ENCODE measurements at places on chromosomes 4 and X.
A peak's percentile ranks its signal among the peaks of the same experiment; 100 is the strongest.

- no peak for DNase-seq
Measured at GRCh38 chr4:101651778-101652177, 138.8 kb upstream of the BANK1 start.

DNA sequence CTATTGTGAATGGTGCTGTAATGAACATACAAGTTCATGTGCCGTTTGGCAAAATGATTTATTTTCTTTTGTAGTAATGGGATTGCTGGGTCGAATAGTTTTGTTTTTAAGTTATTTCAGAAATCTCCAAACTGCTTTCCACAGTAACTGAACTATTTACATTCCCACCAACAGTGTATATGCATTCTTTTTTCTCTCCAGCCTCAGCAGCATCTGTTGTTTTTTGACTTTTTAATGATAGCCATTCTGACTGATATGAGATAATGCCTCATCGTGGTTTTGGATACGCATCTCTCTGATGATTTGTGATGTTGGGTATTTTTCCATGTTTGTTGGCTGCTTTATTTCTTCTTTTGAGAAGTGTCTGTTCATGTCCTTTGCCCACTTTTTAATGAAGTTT, 246.3 kb upstream of the ADGRL3 start:
- DNase-seq = no peak

- peak; percentile 52 for DNase-seq
Measured at GRCh38 chrX:16436348-16437188, 213.4 kb upstream of the S100G start.

GRCh38 chrX:56066016-56066415, 166.1 kb upstream of the KLF8 start:
- DNase-seq = no peak

DNA sequence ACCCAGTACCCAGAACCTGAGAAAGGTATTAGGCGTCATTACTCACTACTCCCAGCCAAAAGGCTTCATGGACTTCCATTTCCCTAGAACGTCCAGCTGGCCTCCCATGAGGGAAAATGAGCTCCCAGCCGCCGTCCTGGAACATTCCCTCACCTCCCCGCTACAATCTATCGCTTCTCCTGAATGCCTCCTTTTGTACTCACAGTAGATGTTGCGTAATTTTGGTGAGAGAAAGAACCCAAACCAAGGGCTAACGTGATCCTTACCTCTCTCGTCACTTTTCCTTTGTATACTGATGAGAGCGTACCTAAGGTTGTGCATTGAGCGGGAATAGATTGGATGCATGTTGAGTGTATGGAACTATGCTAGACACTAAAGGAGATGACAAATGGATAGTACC, 161.9 kb downstream of the TENM3 start:
- DNase-seq = no peak

DNA sequence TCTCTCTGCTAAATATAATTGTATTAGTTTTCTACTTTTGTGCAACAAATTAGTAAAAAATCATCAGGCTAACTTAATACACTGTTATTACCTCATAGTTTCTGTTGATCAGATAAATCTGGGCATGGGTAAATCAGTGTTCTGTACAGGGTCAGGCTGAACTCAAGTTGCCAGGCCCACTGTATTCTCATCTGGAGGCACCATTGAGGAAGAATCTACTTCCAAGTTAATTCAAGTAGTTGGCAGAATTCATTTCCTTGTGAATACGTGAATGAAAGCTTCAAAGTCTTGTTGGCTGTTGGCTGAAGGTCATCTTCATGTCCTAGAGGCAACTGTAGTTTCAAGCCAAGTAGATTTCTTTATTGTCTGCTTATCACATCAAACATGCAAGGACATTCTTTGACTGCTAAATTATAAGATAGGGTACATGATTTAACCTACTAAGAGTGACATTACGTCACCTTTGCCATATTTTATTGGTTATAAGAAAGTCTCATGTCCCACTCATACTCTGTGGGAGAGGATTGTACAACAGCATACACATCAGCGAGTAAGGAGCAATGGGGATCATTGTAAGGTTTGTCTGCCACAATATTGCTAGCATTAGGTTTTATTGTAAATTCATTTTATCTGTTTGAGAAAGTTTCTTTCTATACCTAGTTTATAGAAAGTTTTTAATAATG, 1219.0 kb downstream of the ARAP2 start:
- DNase-seq = no peak

DNA sequence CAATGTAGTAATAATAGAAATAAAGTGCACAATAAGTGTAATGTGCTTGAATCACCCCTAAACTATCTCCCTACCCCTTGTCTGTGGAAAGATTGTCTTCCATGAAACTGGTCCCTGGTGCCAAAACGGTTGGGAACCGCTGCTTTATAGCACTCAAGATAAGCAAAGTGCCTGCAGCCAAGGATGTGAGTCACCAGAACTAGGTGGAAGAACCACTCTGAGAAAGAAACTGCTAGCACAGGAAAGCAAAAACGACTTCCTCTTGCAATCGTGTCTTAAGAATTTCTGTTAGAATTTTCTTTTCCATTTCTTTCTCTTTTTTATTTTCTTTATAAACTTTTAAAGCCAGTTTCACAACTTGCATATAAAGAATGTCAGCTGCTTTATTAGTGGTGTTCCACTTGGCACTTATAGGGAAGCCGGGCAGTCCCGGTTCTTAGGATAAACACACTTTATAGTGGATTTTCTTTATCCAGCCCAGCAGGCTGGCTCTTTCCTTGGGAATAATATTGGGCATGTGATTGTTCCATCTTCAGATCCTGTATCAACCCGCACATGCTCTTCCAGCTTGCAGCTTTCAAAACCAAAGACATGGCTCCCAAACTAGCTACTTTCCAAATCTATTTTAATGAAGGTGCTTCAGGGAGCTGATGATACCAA, 32.3 kb upstream of the CXCL8 start:
- DNase-seq = peak; percentile 82

DNA sequence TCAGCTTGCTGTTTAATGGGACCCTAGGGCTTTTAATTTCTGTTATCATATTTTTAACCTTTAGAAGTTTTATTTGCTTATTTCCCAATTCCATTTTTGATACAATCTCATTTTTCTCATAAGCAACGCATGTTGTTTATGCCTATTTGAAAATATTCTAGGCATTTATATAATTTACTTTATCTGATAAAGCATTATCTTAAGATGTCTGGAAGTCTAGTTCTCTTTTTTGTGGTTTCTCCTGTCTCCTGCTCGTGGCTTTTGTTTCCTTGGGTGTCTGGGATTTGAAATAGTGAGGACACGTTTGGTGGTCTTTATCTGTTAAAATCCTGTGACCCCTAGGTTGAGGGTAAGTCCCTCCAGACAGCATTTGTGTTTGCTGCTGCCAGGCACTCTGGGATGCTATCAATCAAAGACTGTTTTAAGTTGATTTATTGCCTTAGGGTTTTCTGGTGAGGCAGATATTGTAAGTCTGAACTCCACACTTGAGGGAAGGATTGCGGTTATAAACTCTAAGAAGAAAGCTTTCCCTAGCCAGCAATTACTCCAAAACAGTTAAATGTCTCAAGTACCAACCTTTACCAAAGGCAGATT, 208.0 kb downstream of the PRDM5 start:
- no peak for DNase-seq

DNA sequence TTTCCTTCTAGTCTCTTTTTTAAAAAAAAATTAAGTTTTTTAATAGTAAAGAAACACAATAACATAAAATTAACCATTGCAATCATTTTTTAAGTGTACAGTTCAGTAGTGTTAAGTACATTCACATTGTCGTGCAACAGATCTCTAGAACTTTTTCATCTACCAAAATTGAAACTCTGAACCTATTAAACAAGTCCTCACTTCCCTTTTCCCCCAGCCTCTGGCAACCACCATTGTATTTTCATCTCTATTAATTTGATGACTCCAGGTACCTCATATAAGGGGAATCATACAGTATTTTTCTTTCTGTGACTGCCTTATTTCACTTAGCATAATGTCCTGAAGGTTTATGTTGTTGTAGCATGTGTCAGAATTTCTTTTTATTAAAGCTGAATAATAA, 31.8 kb downstream of the MSL3 start:
- no peak for DNase-seq

- DNase-seq = peak; percentile 51
Measured at GRCh38 chrX:154750301-154751202, at the start of gene GAB3. GAB3 (minus strand) TSS chrX:154751077; CDS start chrX:154751025, 52 bp downstream.

DNA sequence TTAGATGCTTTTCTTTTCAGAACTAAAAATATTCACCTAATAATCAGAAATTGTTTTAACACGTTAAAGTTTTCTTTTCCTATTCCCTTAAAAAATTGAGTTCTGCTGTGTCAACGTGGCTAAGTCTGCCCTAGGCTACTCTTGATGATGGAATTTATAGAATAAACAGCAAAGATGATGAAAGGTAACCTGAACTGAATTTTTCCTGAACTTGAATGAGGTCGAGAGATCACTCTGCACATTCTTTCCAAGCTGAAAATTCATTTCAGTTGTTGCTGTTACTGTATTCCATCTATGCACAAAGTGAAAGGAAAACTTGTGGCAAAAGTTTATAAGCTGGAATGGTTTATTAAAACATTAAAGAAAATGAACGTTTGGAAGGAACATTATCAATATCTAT, 245.9 kb upstream of the GIMD1 start:
- DNase-seq = no peak

DNA sequence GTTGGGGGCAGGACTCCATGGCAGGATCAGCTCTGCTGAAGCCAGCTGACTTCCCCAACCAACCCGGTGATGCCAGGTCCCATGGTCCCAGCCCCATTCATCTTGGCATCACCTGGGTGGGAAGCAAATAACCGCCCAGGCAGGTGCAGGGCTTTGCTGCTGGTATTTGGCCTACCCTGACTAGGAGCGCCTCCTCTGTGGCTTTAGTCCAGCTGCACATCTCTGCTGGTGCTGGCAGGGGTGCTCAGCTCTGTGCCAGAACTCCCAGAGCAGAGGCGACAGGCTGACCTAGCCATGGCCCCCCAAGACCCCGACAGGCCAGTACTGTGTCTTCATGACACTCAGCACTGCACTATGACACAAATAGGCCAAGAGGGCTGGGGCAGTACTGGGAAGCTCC, 64.4 kb downstream of the STARD8 start:
- no peak for DNase-seq

GRCh38 chrX:71671043-71671780, 3.9 kb downstream of the LOC101059915 start:
- peak; percentile 6 for DNase-seq

GRCh38 chr4:42628740-42629139, 28.2 kb downstream of the ATP8A1 start:
- no peak for DNase-seq

DNA sequence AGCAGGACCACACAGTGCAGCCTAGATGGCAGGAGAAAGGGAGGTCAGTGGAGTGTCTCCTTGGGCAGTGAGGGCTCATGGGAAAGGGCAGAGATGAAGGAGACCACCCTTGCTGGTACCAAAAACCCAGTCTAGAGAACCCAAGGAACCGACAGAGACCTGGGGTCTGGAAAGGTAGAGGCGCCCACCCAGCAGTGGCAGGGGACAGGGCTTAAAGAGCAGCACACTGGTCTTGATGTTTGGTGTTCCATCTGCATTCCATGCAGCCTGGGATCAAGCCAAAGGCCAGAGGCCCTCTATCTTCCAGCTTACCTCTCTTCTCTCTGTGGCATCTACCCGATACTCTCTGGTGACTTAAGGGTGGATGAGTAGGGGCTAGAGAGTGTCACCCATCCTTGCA, 127.5 kb downstream of the PJA1 start:
- no peak for DNase-seq

DNA sequence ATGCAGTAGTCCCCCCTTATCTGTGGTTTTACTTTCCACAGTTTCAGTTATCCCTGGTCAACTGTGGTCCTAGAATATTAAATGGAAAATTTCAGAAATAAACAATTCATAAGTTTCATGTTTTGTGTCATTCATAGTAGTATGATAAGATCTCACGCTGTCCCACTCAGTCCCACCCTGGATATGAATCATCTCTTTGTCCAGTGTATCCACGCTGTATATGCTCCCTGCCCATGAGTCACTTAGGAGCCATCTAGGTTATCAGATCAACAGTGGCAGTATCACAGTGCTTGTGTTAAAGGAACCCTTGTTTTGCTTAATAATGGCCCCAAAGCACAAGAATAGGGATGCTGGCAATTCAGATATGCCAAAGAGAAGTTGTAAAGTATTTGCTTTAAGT, 16.2 kb upstream of the SYTL4 start:
- DNase-seq = no peak

DNA sequence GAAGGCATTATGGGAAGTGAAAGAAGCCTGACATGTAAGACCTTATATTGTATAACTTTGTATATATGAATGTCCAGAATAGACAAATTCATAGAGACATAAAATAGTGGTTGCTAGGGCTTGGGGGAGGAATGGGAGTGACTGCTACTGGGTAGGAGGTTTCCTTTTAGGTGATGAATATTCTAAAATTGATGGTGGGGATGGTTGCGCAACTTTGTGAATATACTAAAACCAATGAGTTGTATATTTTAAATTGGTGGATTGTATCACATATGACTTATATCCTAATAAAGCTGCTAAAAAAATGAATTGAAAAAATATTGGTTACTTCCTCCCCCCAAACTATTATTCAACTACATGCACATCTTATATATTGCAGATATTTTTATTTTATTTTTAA, 70.0 kb downstream of the UCHL1 start:
- no peak for DNase-seq

GRCh38 chr4:76931087-76931486, 18.5 kb upstream of the SEPTIN11 start:
- no peak for DNase-seq

GRCh38 chr4:169128902-169129301, 118.8 kb upstream of the CBR4 start:
- no peak for DNase-seq

DNA sequence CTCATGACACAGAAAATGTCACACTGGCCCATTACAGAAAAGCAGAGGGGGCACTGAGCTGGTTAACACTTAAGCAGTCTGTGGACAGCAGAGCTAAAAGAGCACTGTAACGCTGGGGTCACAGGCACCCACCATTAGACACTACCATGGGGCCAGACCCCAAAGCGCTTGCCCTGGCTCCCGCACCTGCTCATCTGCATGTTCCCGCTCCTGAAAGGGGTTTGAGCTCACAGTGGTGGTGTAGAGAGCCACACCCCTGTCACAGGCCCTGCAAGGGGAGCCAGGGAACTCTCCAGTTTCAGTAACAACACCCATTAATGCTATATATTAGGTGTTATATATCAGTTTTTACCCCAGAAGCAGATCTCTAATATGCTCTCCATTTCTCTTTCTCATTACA, 187.0 kb downstream of the ANKRD50 start:
- DNase-seq = no peak

GRCh38 chr4:6179362-6179761, 21.0 kb downstream of the JAKMIP1 start:
- no peak for DNase-seq

DNA sequence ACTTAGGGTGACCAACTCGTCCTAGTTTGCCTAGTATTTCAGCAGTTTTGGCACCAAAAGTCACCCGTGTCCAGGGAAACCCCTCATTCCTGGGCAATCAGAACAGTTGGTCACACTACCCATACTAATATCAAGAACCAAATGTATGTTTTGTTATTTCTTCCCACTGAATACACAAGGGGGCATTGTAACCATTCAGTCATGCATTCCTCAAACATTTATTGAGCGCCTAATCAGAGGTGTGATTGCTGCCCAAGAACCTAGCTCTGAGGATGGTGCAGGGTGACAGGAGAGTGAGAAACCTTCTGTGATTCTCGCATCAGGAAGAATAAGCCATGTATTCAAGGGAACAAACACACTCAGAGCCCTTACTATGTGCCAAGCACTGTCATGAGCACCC, 69.8 kb upstream of the RAI2 start:
- no peak for DNase-seq

- DNase-seq = peak; percentile 4
Measured at GRCh38 chr4:7831330-7831729, 108.3 kb downstream of the AFAP1 start.

GRCh38 chrX:125998432-125998831, 167.7 kb downstream of the DCAF12L2 start:
- no peak for DNase-seq

GRCh38 chr4:21134994-21135393, 434.7 kb downstream of the PACRGL start:
- DNase-seq = no peak

All from inflammatory macrophage treated with lipopolysaccharide for 4 hours (primary cell).